ENCODE measurements at places on chromosomes 11 and 22. TPM values are rescaled to one million over a fixed set of nuclear protein-coding genes. Genes with fewer than 3 reads are reported as not detected.

DNA sequence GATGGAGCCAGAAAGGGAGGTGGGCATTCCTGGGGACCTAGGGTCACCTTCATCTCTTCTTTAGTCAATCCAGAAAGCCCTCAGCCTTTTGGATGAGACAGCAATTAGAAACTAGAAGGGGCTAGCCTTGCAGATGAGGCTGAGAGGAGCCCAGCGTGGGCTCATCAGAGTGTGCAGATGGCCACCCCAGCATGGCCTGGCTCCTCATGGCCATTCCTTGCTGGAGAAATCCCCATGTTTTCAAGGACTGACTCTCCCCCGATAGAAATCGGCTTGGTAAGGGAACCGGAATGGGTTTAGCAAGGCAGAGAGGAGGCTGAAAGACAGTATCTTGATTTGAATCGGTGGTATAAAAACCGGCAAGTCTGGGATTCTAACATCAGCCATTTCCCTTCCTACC lies 274.6 kb downstream of the BUD13 start:
- DNase-seq = no peak

Gene TRPM5
- 0.60 TPM for total RNA-seq

Gene KAT5
- total RNA-seq = 74.8 TPM

DNA sequence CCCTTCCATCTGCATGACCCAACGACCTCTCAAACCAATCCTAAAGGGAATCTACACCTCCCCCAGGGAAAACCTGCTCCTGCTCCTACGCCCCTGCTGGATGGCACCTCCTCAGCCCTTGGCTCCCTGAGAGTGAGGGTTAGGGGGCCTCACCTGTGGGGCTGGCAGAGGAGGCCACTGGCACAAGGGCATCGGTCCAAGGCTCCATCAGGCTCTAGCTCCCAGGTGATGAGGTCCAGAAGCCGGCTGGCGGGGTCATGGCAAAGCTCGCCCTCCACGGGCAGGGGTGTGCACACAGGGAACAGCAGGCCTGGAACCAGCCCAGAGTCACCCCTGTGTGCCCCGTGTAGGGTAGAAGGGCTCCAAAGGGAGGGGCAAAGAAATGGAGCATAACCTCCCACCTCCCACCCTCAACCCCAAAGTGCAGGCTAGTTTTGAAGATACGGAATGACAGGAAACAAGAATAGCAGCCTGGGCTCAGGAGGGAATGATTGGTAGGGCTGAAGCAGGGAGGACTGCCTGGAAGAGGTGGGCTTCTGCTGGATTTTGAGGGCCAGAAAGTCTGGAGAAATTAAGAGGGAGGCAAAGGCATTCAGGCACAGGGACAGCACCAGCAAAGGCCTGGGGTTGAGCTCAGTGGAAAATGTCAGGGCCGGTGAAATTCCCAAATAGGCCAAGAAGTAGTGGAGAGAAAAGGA lies 42.6 kb downstream of the DKK3 start:
- DNase-seq = no peak

GRCh38 chr11:59943997-59944714 lies 5.9 kb downstream of the OOSP1 start:
- no peak for DNase-seq

GRCh38 chr11:61908730-61909316 lies 8.5 kb downstream of the RAB3IL1 start:
- no peak for DNase-seq

Gene ABCC8
- 19.4 TPM for total RNA-seq

Gene NXPE1
- total RNA-seq = not detected

Gene GDPD4
- total RNA-seq = not detected

DNA sequence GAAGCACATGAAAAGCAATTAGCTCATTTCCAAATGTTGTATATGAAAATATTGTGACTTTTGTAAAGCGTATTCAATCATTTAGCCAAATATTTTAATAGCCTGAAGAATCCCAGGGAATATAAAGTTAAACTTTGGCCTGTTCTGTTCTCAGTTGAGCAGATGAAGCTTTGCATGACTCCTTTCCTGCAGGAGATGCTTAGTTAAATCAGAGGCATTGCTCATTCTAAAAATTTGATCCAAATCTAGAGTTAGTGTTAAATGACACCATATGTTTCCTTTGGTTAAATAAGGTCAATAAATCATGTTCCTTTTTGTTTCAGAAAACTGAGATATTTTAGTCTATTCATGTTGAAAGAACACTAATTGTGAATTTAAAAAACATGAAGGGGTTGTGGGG lies 51.2 kb upstream of the BIRC3 start:
- DNase-seq = no peak

DNA sequence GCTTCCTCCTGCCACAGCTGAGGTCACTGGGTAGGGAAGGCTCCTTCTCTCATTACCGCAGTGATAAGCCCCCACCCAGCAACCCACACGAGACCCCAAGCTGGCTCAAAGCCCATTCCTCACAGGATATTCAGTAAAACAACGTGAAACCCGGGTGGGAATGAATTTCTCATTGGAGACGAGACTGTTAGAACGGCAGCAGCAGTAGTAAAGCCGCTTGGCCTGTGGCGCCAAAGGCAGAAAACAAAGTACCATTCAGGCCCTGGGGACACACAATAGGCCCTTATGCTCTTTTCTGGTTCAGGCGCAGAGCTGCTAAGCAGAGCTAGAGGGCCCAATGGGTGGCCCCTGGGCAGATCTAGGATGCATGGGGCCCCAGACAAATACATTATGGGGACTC lies 45.3 kb downstream of the PC start:
- DNase-seq = no peak

Gene NTM
- 9.9 TPM for total RNA-seq

DNA sequence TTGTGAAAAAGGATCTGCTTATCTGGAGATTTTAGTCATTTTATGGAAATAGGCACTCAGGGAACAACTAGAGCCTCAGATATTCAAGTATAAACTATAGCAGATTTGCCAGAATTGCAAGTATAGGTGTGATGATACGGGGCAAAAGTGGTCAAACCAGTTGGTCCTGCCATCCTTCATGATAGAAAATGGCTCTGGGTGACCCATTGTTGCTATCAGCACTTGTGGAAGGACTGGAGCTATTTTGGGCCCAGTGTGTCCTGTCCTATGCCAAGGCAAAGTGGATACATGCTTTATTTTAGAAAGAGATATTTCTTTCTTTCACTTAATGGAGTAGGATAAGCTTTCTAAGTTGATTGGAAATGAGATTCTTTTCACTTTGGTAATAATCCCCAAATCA lies 85.2 kb downstream of the PPP6R3 start:
- DNase-seq = no peak

Gene UQCR10
- 104 TPM for total RNA-seq

Gene F2
- total RNA-seq = not detected

Gene OR5T1
- total RNA-seq = not detected

- no peak for DNase-seq
Observed at GRCh38 chr11:86800076-86800959, at the start of gene PRSS23. TSS of gene PRSS23 (plus strand) at chr11:86800542. CDS start at chr11:86807644, 7,102 bp downstream.

DNA sequence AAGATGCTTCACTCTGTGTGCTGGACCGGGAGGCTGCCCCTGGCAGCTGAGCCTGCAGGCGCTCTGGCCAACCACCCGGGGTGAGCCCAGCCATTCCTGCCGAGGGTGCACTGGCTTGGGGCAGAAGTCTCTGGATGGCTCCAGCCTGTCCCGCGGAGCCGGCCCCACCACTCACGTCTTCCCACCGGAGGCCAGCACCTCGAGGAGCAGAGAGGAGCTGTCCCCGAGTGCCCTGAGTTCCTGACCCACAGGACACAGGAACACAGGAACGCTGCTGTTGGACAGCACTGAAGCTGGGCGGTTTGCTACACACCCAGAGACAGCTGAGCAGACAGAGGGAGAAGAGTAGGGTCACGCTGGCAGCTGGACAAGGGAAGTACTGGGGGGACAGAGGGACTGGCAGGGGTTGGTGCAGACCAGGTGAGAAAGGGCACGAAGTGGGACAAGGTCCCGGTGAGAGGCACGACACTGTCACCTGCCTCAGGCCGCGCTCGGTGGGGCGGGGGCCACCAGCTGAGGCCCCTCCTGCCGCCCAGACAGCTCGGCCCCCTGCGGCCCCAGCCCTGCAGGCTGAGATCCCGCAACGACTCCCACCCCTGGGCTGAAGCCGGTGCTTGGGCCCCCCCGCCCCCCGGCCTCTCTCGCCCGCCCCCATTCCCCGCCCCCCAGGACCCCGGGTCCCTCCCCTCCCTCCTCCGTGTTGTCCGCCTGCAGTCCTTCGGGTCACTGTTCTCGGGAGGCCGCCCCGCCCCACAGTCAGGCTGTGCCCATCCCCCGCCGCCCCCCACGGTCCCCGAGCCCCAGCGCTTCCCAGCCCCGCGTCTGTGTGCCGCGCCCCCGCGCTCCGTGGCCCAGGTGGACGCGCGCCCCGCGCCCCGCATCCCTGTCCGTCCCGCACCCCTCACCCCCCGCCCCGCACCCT lies 624 bp upstream of the B4GALNT4 start:
- no peak for DNase-seq

Gene ADM2
- total RNA-seq = 4.6 TPM

GRCh38 chr11:23590596-23591308 lies 730.5 kb upstream of the CCDC179 start:
- DNase-seq = no peak

GRCh38 chr22:17348464-17349103 lies 20.7 kb upstream of the CECR2 start:
- no peak for DNase-seq

GRCh38 chr11:62256281-62256680 lies 13.7 kb upstream of the SCGB2A2 start:
- no peak for DNase-seq

DNA sequence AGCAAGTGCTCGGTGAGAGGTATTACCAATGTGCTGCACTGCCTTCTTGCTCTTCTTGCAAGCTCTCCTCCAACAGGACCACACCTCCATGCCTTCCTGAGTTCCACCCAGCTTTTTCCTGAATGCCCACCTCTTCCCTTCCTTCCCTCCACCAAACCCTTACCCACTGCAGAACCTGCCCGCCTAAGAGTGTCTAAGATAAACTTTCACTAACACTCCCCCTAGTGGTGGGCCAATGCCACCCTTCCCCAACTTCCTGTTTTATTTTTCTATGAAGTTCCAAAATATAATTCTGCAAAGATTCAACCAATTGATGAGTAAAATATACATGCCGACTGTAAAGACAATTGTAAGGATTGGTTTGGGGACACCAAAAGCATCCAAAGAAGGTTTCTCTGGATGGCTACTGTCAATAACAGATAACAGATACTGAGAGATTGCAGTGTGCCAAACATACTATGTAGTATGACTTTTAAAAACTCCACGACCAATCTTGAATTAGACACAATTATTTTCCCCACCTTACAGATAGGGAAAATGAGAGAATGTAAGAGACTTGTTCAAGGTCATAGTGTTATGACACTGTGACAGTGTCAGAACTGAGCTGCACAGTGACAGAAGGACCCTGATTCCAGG lies 38.6 kb upstream of the BMAL1 start:
- DNase-seq = no peak

- no peak for DNase-seq
Observed at GRCh38 chr11:20161230-20161918, 1.1 kb upstream of the DBX1 start.

Gene SYVN1
- 76.2 TPM for total RNA-seq

GRCh38 chr22:25797498-25798290 lies 55.7 kb downstream of the MYO18B start:
- no peak for DNase-seq

DNA sequence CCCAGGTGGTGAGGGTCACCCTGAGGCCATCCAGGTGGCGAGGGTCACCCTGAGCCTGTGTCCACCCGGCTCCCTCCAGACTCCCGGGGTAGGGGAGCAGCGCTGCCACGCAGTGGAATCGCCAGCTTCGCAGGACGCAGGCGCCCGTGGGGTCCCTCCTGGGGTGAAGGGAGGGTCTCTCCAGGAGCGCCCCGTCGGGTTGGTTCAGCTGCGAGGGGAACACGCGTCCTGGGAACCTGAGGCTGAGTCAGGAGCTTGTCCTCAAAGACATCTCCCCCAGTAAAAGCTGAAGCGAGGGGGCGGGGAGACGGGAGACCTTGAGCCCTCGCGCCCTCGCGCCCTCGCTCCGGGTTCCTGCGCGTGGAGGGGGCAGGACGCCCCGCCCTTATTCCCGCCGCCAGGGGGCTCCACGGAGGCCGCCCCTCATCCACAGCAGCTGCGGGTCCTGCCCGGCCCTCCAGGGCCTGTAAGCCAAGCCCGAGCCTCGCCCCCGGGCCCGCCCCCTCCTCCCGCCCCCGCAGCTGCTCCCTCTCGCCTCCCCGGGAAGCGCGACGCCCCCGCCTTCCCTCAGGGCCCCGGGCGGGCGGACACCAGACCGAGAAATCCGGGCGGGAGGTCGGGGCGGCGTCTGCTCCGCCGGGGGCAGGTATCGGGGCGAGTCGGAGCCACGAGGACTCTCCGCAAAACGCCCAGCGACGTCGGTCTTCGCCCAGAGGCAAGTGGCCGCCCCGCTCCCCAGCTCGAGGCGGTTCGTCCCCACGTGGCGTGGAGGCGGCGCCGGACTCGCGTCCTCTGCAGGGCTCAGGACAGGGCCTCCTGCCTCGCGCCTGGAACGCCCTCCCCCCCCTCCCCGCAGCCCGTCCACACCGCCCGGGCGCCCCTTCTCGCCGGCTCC lies 22.8 kb downstream of the PIM3 start:
- DNase-seq = no peak

Gene SCGB1A1
- not detected for total RNA-seq

Gene GAS2L1
- 15.6 TPM for total RNA-seq

GRCh38 chr11:104704146-104704830 lies 194.0 kb downstream of the CASP12 start:
- DNase-seq = no peak

DNA sequence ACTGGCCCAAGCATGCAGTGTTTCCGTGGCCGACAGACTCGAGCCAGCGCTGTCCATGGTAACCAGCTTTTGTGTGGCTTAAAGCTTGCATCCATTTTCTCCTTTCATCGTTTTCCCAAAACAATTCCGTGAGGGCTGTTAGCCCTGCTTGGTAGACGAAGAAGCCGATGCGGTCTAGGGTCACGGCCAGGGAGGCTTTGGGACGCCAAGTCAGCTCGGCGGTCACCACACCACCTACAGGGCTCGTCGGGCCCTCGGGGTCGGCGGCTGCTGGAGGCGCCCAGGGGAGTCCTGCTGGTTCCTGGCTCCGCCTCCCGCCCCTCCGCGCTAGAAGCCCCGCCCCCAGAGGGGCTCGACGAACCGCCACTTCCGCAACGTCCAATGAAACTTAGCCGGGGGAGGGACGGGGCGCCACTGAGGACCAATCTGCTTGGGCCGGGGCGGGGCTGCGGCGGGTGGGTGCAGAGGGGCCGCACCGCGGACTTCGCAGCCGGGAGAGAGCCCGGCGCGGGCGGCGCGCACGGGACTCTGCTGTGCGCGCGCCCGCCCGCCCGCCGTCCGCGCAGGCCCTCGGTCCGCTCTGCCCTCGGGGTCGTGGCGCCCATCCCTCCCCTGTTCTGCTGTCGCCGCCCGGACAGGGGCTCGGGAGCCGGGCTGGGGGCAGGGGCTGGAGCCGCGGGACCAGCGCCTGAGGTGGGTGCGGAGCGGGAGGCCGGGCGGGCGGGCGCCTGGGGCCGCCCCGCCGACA lies at the start of gene TIGD3:
TSS of gene TIGD3 (plus strand) at position 487 of the 748 bp plus-strand sequence. CDS start 1,058 bp downstream, outside the sequence.
- DNase-seq = peak; percentile 97

GRCh38 chr22:20196094-20196842 lies 45.4 kb upstream of the CCDC188 start:
- no peak for DNase-seq

Gene SYT13
- not detected for total RNA-seq

- no peak for DNase-seq
Observed at GRCh38 chr11:130452940-130453339, 4.5 kb downstream of the ADAMTS15 start.

Gene HBE1
- not detected for total RNA-seq

Gene SYT9
- total RNA-seq = 0.60 TPM

Gene C11orf86
- total RNA-seq = not detected
